NCI-H748 treated with DMSO at 0.1 percent for 48 hours (cell line): ENCODE measurements at places on chromosomes 1 and 21.

GRCh38 chr21:41180752-41181151 is 12.8 kb downstream of the BACE2 start:
- DNase-seq, result no peak

- no peak for DNase-seq
Observed at GRCh38 chr1:24294716-24295371, 24.3 kb upstream of the GRHL3 start.

DNA sequence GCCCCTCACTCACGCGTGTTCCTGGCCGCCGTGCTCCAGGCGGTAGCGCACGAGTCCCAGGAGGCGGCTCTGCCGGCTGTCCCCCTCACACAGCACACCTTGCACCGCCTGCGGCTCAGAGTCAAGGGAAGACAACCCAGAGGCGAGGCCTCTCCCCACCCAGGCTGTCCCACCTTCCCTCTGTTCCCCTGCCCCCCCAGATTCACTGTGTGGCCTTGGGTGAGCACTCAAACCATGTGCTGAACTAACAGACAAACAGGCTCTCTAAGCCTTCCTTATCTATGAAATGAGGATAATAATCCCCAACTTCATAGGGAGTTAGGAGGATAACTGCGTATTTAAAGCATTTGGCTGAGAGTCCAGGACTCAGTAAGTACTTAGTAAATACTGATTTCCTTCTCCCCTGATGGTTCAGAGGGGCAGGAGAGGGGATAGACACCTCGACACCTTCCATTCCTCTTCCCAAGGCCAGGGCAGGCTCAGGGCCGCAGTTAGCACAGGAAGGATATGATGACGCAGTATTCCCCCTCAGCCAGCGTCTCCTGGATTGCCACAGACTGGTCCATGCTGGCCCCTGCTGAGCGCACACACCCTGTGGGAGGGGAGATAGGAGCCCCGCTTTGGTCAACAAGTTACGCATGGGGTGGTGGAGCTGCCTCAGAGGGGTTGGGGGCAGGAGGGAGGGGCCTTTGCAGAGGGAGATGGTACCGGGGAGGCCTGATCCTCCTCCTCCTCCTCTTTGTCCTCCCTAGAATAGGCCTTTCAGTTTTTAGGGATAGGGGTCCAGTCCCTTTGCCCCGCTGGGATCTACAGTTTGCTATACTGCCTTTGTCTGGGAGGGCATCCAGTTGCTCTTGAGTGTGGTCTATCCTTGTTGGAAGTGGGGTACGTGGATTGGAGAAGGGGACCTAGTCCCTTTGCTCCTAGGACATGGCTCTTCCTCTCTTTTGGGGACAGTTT is 830 bp downstream of the INPP5B start:
- DNase-seq, result no peak

- no peak for DNase-seq
Observed at GRCh38 chr1:207849646-207850045, 61.3 kb downstream of the CD34 start.

DNA sequence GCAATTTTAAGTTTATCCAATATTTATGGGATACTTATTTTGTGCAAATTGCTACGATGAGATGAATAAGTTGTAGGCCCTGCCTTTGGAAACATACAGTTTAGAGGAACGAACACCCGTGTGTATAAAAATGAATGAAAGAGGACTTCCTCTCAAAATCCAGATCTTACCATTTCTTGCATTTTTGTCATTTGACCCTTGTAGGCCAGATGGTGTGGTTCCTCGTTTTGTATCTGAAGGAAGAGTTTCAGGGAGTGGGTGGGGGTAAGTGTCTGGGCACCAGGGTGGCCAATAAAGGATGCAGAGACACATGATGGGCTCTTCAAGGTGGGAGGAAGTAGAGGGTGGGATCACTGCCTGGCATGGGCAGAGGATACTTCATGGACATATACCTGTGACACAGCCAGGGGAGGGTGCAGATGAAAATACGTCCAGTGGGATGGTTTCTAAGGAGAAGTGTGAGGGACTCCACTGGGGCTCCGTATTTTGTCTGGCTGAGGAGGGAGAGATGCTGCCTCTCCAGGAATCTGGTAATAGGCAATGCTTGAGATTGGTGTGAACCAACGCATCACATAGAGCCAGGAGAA is 14.4 kb downstream of the MAPKAPK2 start:
- DNase-seq, result no peak
